Right atrium auricular region (tissue), 2 donors: ENCODE measurements at places on chromosomes 5 and 9. TPM values are rescaled to one million over a fixed set of nuclear protein-coding genes. Genes with fewer than 3 reads are reported as not detected.

SPATA31A3 gene
- total RNA-seq = not detected

MARCOL gene
- total RNA-seq = not detected

- no peak for DNase-seq
Measured at GRCh38 chr9:134837529-134837928, 43.1 kb upstream of the FCN2 start.

OBP2B gene
- not detected for total RNA-seq

DNA sequence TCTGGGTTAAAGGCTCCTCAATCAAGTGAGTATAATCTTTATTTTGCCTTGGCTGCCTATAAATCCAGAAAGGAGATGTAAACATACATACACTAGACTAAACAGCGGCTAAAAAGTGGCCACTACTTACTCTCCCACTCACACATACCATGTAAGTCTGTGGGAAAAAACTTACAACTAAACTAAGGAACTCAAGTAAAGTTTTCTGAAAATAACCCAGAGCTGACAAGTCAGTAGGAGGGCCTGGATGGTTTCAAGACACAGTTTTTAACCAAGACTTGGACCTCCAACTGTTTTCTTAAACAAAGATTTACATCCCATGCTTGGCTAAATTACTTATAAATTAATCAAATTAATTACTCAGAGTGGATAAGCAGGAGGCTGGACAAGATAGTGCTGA is 64.5 kb downstream of the CEP120 start:
- DNase-seq = no peak

RMRP gene
- 431 TPM for total RNA-seq

- DNase-seq = no peak
Measured at GRCh38 chr9:114430457-114430856, 42.7 kb upstream of the AKNA start.

DNA sequence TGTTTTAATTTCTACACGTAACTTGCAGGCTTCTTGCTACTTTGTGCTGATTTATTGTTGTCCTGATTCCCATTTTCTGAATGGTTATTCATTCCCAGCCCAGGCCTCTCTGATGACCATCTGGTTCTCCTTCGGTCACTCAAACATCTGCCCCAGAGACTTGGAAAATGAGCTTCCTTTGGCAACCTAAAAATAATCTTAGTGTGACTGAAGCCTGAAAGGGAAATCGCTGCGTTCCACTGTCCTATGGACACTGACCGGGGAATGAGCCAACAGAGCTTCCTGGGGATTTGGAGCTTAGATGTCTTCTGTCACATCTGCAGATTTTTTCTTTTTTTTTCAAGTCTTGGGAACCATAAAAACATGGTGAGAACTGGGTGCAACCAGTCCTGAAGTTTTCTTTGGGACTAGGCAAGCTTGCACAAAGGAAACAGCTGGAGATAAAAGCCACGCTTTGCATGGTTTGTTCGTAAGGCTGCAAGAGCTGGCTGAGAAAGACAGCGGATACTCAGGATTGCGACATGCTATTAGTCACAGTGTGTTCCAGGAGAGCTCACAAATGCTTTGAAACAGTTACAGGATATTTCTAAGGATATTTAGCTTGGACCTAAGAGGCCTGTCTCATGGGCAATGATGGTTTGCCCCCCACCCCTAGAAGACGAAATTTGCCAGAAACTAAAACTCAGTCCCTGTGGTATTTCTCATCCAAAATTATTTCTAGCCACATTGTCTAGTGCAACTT is 146.2 kb downstream of the GOLPH3 start:
- peak; percentile 85 for DNase-seq

DNA sequence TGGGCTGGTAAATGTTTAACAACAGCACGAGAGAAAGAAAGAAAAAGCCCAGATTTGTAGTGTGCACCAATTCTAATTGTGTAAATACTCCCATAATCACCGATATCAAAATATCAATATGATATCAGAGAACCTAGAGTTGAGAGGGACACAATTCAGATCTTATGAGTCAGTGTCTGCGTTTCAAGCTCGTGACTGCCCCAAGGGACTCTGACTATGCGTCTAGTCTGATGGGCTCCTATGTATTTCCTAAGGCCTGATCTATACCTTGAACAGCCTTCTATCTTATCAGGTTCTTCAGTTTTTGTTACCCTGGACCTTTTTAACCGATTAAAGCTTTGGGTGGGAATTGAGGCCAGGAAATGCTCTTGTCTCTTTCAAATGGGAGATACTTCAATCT is 243.0 kb upstream of the SLC24A2 start:
- DNase-seq = no peak

DNA sequence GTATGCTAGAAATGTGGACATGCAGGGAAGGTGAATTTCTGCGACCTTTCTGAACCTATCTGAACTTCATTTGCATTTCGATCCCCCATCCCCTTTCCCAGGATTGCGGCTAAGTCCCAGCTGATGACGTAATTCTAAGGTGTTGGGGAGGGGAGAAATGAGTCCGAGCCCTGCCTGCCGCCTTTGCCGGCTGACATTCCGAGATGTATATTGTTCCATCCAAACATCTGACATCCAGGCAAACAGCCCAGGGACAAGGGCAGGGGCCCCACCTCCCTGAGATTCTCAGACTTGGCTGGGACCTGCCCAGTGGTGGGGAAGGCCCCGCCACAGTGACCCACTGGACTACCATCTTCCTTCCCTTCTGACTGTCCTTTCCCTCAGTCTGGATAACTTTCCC is 494.6 kb downstream of the ENC1 start:
- DNase-seq = no peak

CFAP77 gene
- 8.6 TPM for total RNA-seq

GRCh38 chr5:43203373-43203772 is 11.3 kb downstream of the NIM1K start:
- DNase-seq = no peak

GRCh38 chr9:27462434-27462833 is 61.7 kb upstream of the IFNK start:
- DNase-seq = no peak

NEUROG1 gene
- total RNA-seq = not detected

DNA sequence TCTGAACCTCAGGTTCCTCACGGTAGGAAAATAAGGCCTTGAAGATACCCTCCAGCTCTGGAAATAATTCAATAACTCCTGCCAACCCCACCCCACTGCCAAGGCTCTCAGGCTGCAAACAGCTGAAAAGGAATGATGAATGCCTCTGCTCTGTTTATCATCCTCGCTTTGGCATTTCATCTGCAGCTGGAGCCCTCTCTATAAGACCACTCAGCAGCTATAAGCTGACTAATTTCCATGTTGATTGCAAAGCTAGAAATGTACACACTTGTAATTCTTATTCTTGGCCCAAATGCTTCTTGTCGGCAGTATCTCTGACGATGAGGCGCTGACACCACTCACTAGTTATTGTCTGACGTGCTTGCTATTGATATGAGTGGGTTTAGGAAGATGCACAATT is 408.4 kb upstream of the NMUR2 start:
- no peak for DNase-seq

DNA sequence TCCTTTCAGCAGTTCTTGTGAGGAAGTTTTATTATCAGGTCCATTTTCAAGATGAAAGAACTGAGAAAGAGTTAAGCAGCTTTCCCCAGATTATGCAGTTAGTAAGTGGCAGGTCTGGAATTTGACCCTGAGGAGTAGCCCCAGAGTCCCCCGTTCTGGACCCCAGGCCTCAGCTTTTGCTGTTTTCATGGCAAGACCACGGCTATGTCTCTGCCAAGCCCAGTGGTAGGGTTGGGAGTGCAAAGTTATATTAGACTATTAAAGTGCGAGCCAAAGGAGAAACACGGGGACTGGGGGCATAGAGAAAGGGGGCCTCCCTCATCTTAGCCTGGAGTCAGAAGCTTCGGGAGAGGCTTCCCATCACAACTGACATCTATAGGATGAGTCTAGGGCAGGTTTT is 19.3 kb upstream of the ORM1 start:
- no peak for DNase-seq

CDKN2B-AS1 gene
- total RNA-seq = not detected

CAMK4 gene
- total RNA-seq = 0.67 TPM

DNA sequence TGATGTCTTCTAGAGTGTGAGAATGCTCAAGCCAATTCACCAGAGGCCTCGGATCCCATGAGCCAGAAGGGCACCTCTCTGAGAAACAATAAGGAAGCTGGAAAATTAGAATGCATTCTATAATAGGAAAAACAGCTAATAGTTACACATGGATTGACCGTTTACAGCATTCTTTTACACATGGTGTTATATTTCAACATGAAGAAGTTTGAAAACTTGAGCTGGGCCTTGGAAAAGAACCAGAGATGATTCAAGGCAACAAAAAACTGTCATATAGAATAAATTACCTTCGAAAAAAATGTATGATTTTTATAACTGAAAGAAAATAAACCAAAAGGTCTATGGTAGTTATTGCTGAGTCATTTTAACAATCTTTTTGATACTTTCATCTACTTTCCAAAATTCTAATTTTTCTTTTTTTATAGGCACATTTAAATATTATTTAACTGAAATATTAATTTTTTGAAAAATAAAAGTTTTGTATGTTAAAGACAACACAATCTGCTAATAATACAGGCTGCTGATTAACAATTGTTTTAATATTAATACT is 6.2 kb downstream of the SH3TC2 start:
- DNase-seq = no peak

ATP6V1G1 gene
- total RNA-seq = 153 TPM

- DNase-seq = no peak
Measured at GRCh38 chr9:89738137-89738932, 133.5 kb downstream of the GADD45G start.

- peak; percentile 60 for DNase-seq
Measured at GRCh38 chr9:4334410-4334813, 34.5 kb upstream of the GLIS3 start.

EGR1 gene
- total RNA-seq = 17.3 TPM

EQTN gene
- total RNA-seq = not detected

DNA sequence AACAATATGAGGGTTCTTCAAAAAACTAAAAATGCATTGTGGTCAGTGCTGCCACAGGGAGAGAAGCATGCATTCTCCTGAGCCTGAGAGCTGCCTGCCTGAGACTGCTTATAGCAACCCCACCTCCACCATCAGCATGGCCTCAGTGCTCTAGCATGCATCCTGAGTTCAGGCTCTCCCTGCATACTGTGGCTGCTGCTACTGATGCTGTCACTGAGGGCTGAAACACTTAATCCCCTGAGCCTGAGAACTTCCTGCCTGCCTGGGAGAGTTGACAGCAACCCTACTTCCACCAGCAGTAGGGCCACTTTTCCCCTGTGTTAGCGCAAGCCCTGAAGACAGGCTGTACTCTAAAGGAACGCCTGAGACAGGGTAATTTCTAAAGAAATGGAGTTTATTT is 206.0 kb downstream of the FBXO4 start:
- DNase-seq = no peak

CXXC5 gene
- total RNA-seq = 57.9 TPM

DNA sequence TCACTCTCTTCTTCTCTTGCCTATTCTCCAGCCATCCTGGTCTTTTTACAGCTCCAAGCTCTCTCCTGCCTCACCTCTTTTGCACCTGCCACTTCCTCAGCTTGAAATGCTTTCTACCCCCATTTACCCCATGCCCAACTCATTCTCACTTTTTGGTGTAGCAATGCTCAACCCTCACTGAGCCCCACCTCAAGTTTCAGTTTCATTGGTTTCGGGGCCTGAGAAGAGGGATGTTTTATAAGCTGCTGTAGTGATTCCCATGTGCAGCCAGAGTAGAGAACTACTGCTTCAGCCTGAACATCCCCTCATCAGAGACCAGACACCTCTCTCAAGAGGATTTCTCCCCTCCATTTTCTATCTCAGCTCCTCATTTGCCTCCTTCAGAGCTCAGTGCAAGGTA is 45.2 kb upstream of the FYB1 start:
- no peak for DNase-seq

EIF4E1B gene
- not detected for total RNA-seq
